Naive thymus-derived CD8-positive, alpha-beta T cell (primary cell): ENCODE measurements at places on chromosomes 5 and 9.

GRCh38 chr5:150628936-150629485 lies 11.4 kb upstream of the SYNPO start:
- DNase-seq = no peak

DNA sequence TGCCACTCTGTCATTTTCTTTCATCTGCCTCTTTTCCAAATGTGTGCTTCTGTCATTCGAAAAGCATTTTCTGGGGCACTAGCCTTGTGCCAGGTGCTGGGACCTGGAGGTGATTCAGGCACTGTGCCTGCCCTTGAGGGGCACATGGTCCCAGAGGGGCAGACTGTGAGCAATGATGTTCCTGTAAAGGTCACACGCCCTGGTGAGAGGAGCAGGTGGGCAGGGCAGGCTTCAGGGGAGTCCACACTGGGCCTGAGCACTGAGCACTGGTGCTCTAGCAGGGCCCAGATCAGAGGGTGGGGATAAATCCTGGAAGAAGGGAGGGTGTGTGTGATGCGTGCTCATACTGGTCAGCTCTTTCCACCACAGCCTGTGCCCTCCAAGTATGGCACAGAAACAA lies 77.8 kb downstream of the COL15A1 start:
- no peak for DNase-seq

GRCh38 chr9:21906881-21907280 lies 87.3 kb downstream of the CDKN2A start:
- DNase-seq = no peak

GRCh38 chr9:128558431-128559310 lies 6.3 kb downstream of the SPTAN1 start:
- peak; percentile 63 for DNase-seq

- DNase-seq = no peak
Observed at GRCh38 chr9:78909566-78909965, 612.6 kb downstream of the PSAT1 start.

GRCh38 chr5:37323607-37324006 lies 47.3 kb downstream of the NUP155 start:
- no peak for DNase-seq

DNA sequence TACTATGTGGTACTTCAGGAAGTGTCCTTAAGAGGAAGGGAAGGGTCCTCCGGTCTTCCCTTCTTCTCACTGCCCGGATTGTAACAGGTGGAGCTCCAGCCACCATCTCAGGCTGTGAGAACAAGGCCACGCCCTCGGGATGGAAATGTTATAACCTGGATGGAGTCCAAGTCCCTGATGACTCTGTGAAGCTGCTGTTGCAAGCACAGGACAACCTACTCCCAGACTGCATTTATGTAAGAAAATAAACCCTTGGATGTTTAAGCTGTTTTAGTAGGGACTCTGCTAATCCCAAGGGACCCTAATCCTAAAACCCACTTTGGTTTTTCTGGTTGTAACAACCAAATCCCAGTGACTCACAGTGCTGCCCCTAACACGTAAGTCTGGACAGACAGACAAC lies 221.6 kb downstream of the ACTL7B start:
- no peak for DNase-seq

GRCh38 chr5:124870070-124870469 lies 123.6 kb upstream of the ZNF608 start:
- DNase-seq = no peak

- no peak for DNase-seq
Observed at GRCh38 chr5:145056800-145057199, 778.3 kb downstream of the PRELID2 start.

DNA sequence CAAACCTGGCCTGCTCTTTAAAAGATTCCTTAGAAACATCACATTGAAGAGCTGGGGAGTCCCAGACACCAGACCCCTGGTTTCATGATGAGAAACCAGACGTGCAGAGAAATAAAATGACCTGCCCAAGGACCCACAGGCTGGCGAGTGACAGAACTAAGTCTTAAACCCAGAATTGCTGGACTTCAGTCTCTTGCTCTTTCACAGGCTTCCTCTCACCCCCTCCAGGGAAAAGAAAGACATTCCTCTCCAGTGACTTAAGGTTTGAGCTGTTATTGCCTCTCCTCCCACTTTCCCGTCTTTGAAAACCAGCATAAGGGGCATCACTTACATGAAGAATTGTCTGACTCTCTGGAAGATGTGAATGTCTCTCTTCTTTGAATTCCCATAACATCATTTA lies 535.2 kb downstream of the IRX1 start:
- no peak for DNase-seq

- DNase-seq = peak; percentile 21
Observed at GRCh38 chr5:52800394-52801213, 12.9 kb downstream of the ITGA1 start.

DNA sequence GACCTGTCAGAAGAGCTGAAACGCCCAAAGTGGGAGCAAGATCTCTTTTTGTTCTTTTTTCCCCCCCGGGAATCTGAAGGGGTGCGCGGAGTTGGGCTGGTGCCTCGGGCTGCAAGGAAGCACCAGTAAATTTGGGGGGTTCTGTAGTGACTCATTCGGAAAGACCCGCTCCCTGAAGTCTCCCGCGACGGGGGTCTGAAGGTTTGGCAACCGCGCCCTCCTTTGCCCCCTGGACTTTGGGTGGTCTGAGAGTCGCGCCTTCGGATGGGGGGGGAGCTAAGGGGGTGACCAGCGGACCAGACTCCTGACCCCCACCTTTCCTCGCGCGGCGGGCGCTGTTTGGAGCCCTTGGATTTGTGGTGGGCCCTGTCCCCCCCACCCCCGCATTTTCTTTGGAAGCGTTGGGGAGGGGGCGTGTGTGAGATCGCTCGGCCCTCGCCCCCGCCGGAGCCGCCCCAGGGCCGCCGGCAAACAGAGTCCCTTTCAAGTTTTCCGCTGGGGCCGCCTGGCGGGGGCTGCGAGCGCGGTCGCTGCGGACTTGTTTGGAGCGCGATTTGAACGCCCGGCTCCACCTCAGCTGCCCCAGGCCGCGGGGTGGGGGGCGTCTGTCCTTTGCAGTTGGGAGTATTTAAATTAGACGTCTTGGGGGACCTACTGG lies 2.0 kb downstream of the CXXC5 start:
- no peak for DNase-seq

DNA sequence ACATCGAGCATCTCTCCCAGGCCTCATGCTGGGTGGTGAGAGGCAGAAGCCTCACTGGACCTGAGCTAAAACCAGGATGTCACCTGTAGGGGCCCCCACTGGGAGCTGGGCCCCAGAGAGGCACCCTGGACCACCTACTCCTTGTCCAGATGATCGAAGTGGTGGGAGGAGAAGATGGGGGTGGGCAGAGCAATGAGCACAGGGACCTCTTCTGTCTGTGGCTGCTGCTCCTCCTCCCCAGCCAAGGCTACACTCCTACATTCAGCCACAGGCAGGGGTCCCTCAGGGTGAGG lies 227.5 kb downstream of the CACNA1B start:
- DNase-seq = no peak

- DNase-seq = no peak
Observed at GRCh38 chr5:79263-79662, 12.7 kb upstream of the PLEKHG4B start.

DNA sequence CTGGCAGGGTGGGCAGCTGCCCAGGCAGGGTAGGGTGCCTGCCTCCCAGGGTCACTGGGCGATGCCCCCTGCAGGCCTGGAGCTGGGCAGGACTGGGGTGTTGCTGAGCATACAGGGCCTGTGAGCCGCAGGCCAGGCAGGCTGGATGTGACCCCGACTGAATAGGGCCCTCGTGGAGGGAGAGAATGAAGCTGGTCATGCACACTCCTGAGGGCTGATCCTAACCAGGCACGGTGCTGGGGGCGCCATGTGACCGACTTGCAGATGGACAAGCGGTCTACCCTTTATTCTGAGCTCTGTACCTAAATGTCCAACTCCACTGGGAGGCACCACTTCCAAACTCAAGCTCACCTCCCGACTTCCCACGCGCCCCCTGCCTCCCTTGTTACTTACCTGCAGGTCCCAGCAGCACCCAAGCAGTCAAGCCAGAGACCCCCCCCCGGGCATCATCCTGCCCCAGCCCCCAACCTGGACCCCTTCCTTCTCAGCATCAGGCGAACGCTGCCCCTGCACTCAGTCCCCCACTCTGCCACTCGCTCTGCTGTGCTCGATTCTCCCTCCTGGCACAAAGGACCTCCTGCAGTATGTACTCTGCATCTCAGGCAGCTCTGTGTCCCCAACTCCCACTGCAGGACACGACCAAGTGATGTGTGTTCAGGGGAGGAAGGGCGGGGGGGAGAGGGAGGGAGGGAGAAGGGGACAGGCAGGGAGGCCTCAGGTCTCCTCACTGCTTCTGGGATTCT lies 76.8 kb upstream of the PHYKPL start:
- DNase-seq = no peak

DNA sequence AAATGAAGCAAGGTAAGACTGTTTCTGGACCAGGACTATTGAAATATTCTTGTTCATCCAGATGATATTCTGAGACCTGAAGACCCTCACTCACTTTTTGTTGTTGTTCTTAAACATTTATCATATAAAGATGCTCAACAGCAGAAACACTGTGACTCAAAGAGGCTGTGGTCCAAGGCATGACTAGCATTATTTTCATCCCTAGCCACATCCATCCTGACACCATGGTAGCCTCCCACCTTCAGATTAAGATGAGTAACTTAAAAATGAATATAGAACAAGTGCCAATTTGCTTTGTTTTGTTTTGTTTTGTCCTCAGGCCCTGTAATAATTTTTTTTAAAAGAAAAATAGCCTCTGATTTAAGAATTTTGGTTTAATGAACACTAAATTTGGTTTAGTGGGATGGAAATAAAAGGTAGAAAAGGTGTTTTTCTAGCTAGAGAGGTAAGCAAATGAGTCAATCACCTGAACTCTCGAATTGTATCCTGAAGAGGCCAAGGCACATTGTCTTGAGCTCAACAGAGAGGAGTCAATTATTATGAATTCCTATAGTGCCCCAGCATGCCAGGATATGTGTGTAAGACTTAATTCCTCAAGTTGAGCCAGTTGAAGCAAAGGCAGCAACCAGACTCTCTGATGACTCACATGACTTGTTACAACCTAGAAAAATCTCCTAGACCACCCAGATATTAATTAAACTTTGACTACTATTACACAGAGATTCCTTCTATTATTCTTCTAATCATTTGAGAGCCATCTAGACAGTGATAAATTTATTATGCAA lies 380.1 kb upstream of the TUSC1 start:
- DNase-seq = no peak

GRCh38 chr9:6479959-6480358 lies 67.0 kb downstream of the UHRF2 start:
- no peak for DNase-seq

DNA sequence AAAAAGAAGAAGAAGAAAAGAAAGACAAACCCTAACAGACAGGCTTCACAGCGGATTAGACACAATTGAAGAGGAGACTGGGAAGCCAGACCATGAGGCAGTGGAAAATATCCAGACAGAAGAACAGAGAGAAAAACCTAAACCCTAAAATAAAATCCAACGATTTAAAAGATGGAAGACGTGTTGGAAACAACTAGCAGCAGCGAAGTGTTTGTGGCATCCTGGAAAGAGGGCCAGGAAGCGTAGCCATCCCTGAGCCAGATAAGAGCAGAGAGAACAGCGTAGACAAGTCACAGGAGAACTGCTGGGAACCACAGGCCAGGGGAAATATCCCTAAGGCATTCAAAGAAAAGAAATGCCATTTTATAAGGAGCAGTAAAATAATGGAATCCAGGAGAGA lies 39.7 kb upstream of the NKD2 start:
- DNase-seq = no peak

GRCh38 chr5:37437711-37438110 lies 58.6 kb downstream of the WDR70 start:
- no peak for DNase-seq

DNA sequence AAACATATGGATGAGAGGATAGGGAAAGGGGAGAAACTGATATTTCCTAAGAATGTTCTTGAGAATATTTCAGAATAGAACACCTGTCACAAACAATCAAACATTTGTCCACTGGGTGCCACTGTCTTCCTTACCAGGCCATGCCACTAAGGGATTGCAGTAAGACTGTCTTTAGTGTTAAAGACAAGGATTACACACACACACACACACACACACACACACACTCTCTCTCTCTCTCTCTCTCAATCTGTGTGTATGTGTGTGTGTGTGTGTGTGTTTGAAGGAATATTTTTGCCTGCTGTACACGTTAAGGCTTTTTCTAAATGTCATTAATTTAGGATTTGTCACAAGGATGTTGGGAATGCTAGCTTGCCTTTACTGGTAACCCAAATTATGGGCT lies 54.4 kb downstream of the CCDC192 start:
- DNase-seq = no peak

DNA sequence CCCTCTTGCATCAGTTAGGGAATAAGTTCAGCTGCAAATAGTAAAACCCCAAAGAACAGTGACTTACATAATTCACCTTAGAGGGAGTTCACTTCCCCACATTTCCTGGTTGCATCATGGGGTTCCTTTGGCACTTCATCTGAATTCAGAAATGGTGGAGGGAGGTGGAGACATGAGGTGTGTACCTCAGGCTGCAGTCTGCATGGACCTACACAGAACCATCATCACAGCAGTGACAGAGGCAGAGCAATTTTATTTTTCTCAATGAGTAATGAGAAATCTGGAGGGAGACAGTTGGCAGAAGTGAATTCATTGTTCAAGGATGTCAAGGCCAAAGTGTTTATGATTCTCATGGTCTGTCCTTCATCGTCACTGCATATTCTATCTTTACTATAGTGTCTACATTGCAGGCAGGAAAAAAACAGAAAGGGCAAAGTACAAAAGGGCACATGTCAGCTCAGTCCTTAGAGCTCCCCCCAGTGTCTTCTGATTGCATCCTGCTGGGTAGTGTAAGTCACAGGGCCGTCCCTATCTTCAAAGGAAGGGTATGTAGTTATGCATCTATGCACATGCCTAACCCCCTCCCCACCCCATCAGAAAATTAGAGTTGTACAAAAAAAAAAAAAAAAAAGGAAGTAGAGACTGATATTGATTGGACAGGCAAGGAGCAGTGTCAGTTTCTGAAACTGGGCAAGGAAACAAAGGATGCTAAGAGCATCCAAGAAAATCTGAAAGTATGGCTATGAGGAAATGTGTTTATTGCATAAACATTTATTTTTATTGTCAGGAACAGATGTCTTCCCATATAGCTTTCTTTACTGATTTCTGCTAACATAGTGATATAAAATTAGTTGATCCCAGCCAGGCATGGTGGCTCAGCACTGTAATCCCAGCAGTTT lies 132.7 kb upstream of the APC start:
- no peak for DNase-seq

GRCh38 chr9:136511670-136512592 lies 29.1 kb upstream of the SEC16A start:
- DNase-seq = no peak

DNA sequence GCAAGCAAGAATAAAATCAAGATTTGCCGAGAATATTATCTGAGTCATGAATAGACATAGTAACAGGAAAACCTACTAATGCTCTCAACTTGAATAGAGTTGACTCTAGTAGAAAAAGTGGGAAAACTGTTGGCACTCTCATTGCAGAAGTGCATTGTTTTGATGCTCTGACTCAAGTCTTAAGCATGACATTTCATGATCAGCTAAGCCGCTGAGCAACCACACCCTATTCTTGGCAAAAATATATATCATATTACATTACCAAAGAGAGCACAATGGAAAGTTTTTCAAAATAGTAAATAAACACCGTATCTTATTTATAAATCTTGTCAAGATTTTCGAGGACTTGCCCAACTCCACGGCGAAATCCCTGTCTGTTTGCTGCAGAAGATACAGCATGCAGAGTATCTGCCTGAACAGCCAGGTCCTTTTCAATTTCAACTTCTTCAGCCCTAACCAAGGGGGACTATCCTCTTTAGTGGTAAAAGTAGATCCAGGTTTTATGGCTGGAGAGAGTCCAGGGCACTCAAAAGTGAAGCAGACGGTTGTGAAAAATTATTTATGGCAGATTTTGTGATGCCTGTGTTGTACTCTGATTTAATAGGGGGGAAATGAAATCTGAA lies 13.9 kb upstream of the ADAMTSL1 start:
- no peak for DNase-seq
